Mesothelial cell of epicardium (in vitro differentiated cells): ENCODE measurements at places on chromosomes 7 and 10. TPM values are rescaled to one million over a fixed set of nuclear protein-coding genes. Genes with fewer than 3 reads are reported as not detected.

Gene RAMP3
- not detected in 3 replicates for total RNA-seq

Gene SLC29A3
- 10.8 to 11.4 TPM (median 11.0 TPM) in 3 replicates for total RNA-seq

Gene SPDYE16
- 0.18 to 0.44 TPM (median 0.34 TPM) in 3 replicates for total RNA-seq

Gene ITIH5
- total RNA-seq = 17.2 to 21.0 TPM (median 20.9 TPM) in 3 replicates

Gene MYO3A
- total RNA-seq = 4.2 to 4.7 TPM (median 4.7 TPM) in 3 replicates

Gene PLCE1
- 3.2 to 3.9 TPM (median 3.4 TPM) in 3 replicates for total RNA-seq

Gene PSD
- 12.4 to 14.3 TPM (median 13.4 TPM) in 3 replicates for total RNA-seq

Gene HABP2
- 0.13 TPM in 1 of 3 replicates, not detected in the others for total RNA-seq

Gene ST8SIA6
- total RNA-seq = 1.4 to 1.7 TPM (median 1.4 TPM) in 3 replicates

Gene HOXA4
- 51.0 to 55.9 TPM (median 54.7 TPM) in 3 replicates for total RNA-seq

Gene SH3PXD2A
- total RNA-seq = 33.5 to 36.8 TPM (median 34.4 TPM) in 3 replicates

Gene CBX3
- 217 to 225 TPM (median 224 TPM) in 3 replicates for total RNA-seq

Gene MET
- total RNA-seq = 21.1 to 22.8 TPM (median 22.3 TPM) in 3 replicates

Gene AZGP1
- total RNA-seq = 0.27 to 0.56 TPM in 2 of 3 replicates, not detected in the other

Gene PPP1R9A
- 37.6 to 39.3 TPM (median 38.8 TPM) in 3 replicates for total RNA-seq

Gene TEX47
- total RNA-seq = not detected in 3 replicates

Gene NPFFR1
- 0.11 to 0.14 TPM (median 0.13 TPM) in 3 replicates for total RNA-seq

Gene MORN4
- total RNA-seq = 15.4 to 17.3 TPM (median 16.4 TPM) in 3 replicates

Gene HPSE2
- 1.7 to 2.5 TPM (median 2.3 TPM) in 3 replicates for total RNA-seq

Gene PRF1
- total RNA-seq = 0.13 to 0.20 TPM in 2 of 3 replicates, not detected in the other

Gene ABCB4
- total RNA-seq = 2.1 to 2.3 TPM (median 2.3 TPM) in 3 replicates

Gene SLC16A9
- 16.0 to 18.0 TPM (median 17.6 TPM) in 3 replicates for total RNA-seq

Gene SLC26A5
- not detected in 3 replicates for total RNA-seq

Gene ASB10
- total RNA-seq = not detected in 3 replicates

Gene HOXA1
- total RNA-seq = 13.7 to 14.6 TPM (median 14.0 TPM) in 3 replicates

Gene C10orf53
- total RNA-seq = not detected in 3 replicates

Gene PLA2G12B
- total RNA-seq = not detected in 3 replicates

Gene AMZ1
- 0.05 to 0.49 TPM (median 0.13 TPM) in 3 replicates for total RNA-seq

Gene SSC4D
- 22.4 to 26.2 TPM (median 25.2 TPM) in 3 replicates for total RNA-seq

Gene LMOD2
- not detected in 3 replicates for total RNA-seq

Gene MYL10
- total RNA-seq = not detected in 3 replicates

Gene RASSF4
- total RNA-seq = 15.4 to 16.6 TPM (median 16.3 TPM) in 3 replicates

Gene NRCAM
- total RNA-seq = 5.0 to 6.2 TPM (median 5.7 TPM) in 3 replicates

Gene KIAA1549
- total RNA-seq = 33.9 to 34.8 TPM (median 34.1 TPM) in 3 replicates

Gene PLAC9
- 24.0 to 30.3 TPM (median 25.1 TPM) in 3 replicates for total RNA-seq

Gene CPA4
- total RNA-seq = 3.9 to 5.8 TPM (median 4.1 TPM) in 3 replicates

Gene CTAGE6
- 0.14 to 0.36 TPM in 2 of 3 replicates, not detected in the other for total RNA-seq

Gene DYNC1I1
- total RNA-seq = 3.5 to 4.7 TPM (median 4.4 TPM) in 3 replicates

Gene SMNDC1
- 38.5 to 41.4 TPM (median 39.6 TPM) in 3 replicates for total RNA-seq

Gene LDB3
- 0.14 to 0.44 TPM (median 0.22 TPM) in 3 replicates for total RNA-seq

Gene GIMAP5
- total RNA-seq = not detected in 3 replicates

Gene AKR1C2
- 2.2 to 2.6 TPM (median 2.5 TPM) in 3 replicates for total RNA-seq

Gene CFAP69
- total RNA-seq = 3.7 to 4.8 TPM (median 4.6 TPM) in 3 replicates

Gene DOCK1
- total RNA-seq = 70.0 to 74.8 TPM (median 70.5 TPM) in 3 replicates

Gene CTTNBP2
- 10.8 to 12.1 TPM (median 11.7 TPM) in 3 replicates for total RNA-seq

Gene IPMK
- 4.5 TPM in 3 replicates for total RNA-seq

Gene MSRB2
- total RNA-seq = 25.6 to 33.9 TPM (median 28.9 TPM) in 3 replicates

Gene ACHE
- 9.2 to 10.4 TPM (median 9.6 TPM) in 3 replicates for total RNA-seq

Gene JCAD
- 20.4 to 22.8 TPM (median 21.5 TPM) in 3 replicates for total RNA-seq

Gene ATOH7
- 0.18 to 0.70 TPM (median 0.38 TPM) in 3 replicates for total RNA-seq

Gene UFSP1
- total RNA-seq = 6.0 to 8.0 TPM (median 6.4 TPM) in 3 replicates
